Stimulated activated CD8-positive, alpha-beta memory T cell treated with anti-CD3 and anti-CD28 coated beads, Interleukin-7, amount 100 ng/mL, for 24 hours (primary cell): ENCODE measurements at places on chromosomes 16 and 17.

DNA sequence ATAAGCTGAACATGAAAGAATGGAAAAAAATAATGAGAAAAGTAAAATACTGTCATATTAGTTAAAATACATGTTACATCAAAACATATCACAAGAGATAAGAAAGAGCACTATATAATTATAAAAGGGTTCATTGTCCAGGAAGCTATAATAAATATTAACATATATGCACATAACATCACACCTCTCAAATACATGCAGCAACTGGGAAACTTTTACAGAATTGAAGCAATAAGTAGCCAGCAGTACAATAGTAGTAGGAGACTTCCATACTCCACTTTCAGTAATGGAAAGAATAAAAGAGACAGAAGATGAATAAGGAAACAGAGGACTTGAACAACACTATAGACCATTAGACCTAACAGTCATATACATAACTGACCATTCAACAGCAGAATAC is 90.4 kb downstream of the AHSP start:
- no peak for DNase-seq

GRCh38 chr17:65449495-65449894 is 112.0 kb downstream of the AXIN2 start:
- no peak for DNase-seq

DNA sequence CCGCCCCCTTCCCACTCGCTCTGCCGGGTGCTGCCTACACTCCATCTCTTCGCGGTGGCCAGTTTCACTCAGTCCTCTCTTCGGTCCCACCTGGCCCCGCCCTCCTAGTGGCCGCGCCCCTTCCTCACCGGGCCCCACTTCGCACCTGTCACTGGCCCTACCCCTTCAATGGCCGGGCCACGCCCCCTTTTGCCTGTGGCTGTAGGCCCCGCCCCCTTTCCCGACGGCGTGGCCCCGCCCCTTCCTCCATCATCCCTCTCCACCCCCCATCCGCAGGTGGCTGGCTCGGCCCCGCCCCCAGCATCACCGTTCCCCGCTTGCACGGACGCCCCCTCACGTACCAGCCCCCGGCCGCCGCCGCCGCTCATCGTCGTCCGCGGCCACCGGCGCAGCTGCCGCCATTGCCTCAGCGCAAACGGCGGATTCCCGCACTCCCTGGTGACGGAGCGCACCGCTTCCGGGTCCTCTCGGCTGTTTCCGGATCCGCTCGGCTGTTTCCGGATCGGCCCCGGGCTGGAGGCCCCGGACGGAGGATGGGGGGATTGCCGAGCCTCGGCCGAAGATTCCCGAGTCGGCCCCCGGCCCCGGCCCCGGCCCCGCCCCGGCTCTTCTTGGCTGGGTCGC is at the start of gene RABEP2:
Gene RABEP2 (minus strand): TSS at position 477 of the 624 bp plus-strand sequence. CDS start 75 bp downstream, at position 402.
- peak; percentile 96 for DNase-seq

DNA sequence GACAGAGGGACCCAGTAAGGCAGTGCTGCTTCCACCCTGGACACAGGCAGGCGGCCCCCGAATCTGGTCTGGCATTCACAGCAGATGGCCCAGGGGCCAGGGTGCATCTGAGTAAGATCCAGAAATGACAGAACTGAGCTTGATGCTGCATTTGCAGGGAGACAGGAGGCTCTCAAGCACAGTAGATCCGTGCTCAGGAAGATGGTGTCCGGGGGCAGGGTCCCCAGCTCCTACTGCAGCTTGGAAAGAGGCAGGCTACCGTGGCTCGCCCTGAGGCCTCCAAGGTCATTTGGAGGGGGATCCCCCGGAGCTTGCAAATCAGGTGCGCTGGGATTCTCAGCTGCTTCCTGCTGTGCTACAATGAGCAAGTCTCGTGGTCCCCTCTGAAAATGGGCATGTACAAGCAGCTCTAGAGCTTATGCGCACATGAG is 2.2 kb downstream of the C16orf95 start:
- DNase-seq: no peak

DNA sequence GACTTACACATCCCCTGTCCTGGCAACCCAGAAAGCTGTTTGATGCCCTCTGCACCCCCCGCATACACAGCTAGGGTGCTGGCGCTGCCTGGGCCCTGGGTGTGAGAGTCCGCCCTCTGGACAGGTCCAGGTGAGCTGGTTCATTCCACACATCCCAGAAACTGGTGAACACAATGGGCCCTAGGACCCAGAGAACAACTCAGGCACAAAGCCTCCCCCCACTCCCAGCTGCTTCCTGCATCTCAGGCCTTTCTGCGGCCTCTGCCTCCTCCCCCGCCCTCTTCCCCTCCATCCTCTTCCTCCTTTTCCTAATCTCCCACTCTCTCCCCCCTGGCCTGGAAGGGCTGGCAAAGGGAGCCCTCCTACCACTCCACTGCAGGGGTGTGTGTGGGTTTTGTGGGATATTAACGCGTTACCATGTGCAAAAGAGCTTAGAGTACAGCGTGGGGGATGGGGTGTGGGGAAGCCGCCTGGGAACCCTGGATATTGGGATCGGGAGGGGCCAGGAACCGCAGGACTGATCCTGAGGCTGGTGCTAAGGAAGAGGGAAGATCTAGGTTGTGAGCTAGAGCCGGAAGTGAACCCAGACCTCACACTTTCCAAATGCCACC is 1.6 kb upstream of the PPP1R9B start:
- no peak for DNase-seq
